ENCODE measurements at places on chromosomes 4 and X. TPM values are rescaled to one million over a fixed set of nuclear protein-coding genes. Genes with fewer than 3 reads are reported as not detected.

DNA sequence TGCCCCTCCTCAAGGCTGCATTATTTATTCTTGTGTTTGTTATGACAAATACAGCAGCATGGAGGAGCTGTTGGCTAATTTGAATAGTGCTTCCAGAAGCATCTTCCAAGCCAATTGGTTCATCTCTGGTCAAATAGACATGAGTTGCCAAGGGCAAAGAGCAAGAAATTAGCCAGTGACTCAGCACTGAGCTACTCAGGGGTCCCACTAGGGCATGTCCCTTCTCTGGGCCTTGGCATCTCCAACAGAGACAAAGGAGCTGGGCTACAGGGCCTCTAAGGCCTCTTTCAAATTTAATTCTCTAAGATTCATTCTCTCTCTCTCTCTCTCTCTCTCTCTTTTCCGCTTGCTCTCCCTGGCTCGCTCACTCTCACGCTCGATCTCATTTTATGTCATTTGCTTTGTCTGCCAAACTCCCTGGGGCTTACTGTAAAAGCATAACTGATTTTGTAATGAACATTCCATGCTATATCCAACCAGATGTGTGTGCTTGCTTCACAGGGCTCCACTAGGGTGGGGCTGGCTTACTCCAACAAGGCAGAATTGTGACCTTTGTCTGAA lies 86.7 kb upstream of the MAGEA4 start:
- no peak for DNase-seq

DNA sequence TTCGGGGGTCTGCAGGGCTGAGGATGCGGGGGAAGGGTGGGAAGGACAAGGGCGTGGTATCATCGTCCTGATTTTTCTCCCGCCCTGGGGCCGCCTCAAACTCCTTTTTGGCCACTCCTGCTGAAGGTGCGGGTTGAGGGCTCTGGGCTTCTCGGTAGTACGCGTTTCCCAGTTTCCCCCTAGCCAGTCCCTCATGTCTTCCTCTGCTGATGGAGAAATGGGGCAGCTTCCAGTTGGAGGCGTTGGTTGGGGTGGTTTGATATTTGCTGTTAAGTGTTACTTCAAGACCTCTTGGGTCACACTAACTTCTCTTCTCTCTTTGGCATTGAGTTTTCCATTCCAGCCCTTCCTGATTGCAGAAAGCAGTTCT lies 482 bp downstream of the GSTCD start:
- no peak for DNase-seq

DNA sequence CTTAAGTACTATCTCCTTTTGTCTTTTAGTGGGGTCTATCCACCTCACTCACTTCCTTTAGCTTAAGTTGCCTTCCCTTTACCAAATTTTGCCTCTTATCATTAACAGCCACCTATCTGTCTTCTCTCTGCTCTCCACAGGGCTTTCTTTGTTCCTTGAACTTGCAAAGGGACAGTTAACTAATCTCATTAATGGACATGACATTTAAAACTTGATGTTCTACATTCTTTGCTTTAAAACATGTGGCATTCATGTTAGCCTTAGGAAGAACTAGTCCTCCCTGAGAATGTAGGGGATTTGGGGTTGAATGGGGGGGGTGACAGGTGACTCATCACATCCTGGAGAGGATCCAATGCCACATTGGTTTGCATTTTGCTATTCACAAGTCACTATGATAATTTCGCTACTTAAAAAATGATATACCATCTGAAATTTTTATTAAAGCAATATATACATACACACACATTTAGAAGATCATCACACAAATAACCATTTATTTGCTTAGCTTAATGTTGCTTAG lies 41.0 kb upstream of the DMD start:
- DNase-seq: no peak

DNA sequence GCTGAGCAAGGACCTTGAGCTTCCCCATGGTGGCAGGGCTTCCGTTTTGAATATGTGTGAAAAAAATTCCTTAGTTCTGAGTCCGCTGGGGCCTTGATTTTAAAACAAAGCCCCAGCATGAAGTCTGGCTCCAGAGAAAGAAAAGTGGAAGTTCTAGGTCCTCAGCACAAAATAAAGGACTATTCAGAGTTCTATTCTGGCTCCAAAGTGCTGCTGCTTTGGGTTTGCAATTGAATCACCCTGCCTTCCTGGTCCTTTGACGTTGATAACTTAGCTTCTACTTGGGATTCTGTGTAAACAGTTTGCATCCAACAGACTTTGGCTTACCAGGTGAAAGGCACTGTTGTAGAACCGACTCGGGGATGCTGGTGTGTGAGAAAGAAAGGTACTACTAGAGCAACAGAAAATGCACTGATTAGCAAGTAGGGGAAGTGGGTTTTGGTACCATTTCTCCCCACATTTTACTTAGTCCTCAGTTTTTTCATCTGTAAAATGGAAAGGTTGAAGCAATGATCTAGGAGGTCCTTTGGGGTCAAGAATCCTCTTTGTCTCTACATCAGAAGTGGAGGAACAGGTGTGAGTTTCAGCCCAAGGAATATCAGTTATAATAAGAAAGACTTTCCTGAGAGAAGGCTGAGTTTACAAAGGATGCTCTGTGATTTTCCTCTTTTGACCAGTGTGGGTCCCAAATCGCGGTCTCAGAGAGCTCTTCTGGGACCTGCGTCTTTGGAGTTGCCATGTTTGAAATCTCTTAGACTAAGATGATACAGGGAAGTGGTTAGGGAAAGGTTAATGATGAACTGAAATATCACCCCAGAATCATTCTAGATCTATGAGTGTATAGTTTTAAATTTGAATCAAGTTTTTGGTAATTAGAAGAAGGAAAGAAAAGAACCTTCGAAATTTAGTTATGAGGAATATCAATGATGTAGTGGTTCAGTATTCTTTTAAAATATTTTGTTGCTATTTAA lies 28.2 kb downstream of the IGFBP7 start:
- no peak for DNase-seq

GRCh38 chr4:99661907-99662306 lies 4.3 kb upstream of the C4orf54 start:
- DNase-seq: no peak

- DNase-seq: no peak
These were observed 6.9 kb upstream of the ARMCX4 start for GRCh38 chrX:101478366-101478765.

The PPEF2 gene
- not detected for total RNA-seq

The TRIM60 gene
- not detected for total RNA-seq

The XKRX gene
- 0.16 TPM for total RNA-seq

The SUPT20HL2 gene
- not detected for total RNA-seq

The ARHGAP6 gene
- 0.08 TPM for total RNA-seq

Measured in activated T-cell treated with anti-CD3 and anti-CD28 coated beads, Interleukin-2, amount 50 U/mL, for 4 hours (primary cell).